ENCODE measurements at places on chromosomes 4 and X. TPM values are rescaled to one million over a fixed set of nuclear protein-coding genes. Genes with fewer than 3 reads are reported as not detected.
A peak's percentile ranks its signal among the peaks of the same experiment; 100 is the strongest.

DNA sequence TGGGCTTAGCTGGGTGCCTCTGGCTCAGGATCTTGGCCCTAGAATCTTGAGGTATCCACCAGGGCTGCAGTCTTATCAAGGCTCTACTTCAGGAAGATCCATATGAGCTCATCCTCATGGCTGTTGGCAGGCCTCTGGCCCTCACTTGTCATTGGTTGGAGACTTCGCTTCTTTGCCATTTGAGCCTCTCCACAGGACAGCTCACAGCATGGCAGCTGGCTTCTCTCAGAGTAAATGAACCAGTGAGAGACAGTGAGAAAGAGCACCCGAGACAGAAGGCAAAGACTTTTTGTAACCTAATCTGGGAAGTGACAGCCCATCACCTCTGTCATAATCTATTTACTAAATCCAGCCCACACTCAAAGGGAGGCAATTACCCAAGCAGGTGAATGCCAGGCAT is 236.8 kb downstream of the GPAT3 start:
- H3K4me3 ChIP-seq: no peak overlapping the region
- H3K4me1 ChIP-seq: no peaks in the 10 kb centered on the region
- no peak overlapping the region for H3K27ac ChIP-seq
- H3K36me3 ChIP-seq: no peaks in the 10 kb centered on the region
- H3K27me3 ChIP-seq: no peaks in the 10 kb centered on the region

GRCh38 chrX:41689711-41690110 is 938 bp downstream of the GPR34 start:
- H3K36me3 ChIP-seq: no peaks in the 10 kb centered on the region
- no peaks in the 10 kb centered on the region for H3K4me1 ChIP-seq
- no peak overlapping the region for H3K4me3 ChIP-seq

DNA sequence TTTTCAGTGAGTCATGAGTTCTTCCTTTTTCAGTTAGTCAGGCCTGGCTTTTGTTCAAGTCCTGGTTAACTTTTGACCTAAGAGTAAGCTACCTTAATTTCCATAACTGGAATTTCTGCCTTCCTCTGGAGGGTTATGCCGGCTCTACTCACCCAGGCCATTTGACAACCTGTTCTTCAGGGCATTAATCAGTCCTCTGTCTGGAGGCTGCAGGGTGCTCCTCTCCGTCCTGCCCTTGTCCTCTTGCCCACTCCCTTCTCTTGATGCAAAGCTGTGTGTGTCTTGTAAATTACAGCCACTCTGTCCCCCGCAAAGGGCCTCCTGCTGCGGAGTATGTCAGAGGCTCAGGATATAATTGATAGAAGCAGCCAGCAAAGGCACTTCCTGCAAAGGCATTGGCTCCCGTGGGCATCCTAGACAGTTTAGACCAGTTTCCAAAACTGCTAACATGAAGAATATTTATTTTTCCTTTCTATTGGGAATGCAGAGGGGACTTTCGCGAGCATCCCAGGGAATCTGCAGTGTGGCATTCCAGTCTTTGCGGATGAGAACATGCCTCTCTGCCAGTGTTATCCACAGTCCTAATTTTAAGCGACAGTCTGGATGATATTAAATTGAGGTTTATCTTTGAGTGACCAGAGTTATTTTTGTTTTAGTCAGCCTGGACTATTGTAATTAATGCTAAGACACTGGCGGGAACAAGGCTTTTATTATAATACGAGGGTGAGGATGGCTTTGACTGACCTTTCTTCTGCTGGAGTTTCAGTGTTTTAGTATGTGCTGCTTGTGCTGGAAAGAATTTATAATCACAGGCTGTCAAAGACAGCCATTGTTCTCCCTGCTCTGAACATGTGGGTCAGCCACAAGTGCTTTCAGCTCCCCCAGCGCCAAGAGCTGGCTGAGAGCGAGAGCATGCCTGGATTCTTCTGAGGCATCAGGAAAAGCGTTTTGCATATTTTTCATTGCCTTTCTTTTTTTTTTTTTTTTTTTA is 74.2 kb downstream of the LIMCH1 start:
- H3K4me1 ChIP-seq: peaks cover 14% of the 10 kb centered on the region
- H3K27me3 ChIP-seq: no peaks in the 10 kb centered on the region
- H3K4me3 ChIP-seq: no peak overlapping the region
- peak overlapping the region; percentile 44 for H3K27ac ChIP-seq
- H3K36me3 ChIP-seq: no peaks in the 10 kb centered on the region

GRCh38 chr4:139873111-139873860 is 207.7 kb downstream of the MGST2 start:
- peaks cover 12% of the 10 kb centered on the region for H3K4me1 ChIP-seq
- H3K27me3 ChIP-seq: no peaks in the 10 kb centered on the region
- H3K27ac ChIP-seq: no peak overlapping the region
- DNase-seq: no peak

DNA sequence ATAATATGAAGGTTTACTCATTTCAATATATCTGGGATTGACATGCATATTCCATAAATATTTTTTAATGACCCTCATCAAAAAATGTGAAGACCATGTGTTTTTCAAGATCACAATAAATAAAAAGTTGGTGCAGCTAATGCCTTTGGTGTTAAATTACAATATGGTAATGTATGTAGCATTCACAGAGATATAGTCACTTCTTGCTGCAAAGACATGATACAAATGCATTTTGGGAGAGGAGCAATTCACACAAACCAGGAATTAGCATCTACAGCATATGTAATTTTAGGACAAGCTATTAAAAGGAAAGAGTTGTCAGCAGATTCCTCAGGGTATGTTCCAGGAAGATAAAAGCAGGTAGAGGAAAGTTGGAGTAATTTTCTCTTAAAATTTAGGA is 734.5 kb upstream of the HTR2C start:
- DNase-seq: no peak
- no peaks in the 10 kb centered on the region for H3K27me3 ChIP-seq
- H3K36me3 ChIP-seq: no peaks in the 10 kb centered on the region
- H3K4me1 ChIP-seq: no peaks in the 10 kb centered on the region

DNA sequence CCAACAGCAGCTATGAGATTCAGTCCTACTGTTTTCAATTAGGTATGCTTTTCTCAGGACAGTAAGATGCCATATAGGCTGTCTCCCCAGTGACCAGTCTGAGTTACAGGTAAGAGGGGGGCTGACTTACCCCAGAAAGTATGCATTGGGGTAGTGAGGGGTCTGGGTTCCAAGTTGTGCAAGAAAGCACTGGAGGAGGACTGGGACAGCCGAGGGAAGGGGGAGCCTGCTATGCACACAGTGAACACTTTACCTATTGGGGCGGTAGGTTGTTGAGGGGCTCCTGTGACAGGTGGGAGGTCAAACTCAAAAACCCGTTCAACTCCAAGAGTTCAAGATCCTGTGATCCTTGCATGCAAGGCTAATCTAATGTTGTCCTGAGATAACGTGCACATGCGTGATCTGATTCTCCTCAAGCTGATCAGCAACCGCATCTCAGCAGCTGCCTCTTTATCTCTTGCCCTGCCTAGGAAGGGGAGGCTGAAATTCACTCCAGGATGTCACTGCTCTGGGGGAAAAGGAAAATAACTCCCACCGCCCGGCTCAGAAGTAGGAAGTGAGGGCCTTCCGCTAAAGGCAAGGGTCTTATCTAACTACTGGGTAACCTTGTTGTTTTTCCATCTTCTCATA is 108.8 kb upstream of the KIT start:
- DNase-seq: no peak
- H3K27ac ChIP-seq: no peak overlapping the region
- no peaks in the 10 kb centered on the region for H3K27me3 ChIP-seq
- no peaks in the 10 kb centered on the region for H3K4me1 ChIP-seq
- no peaks in the 10 kb centered on the region for H3K36me3 ChIP-seq

GRCh38 chrX:131837325-131837724 is 185.8 kb upstream of the STK26 start:
- H3K27me3 ChIP-seq: peaks cover 9% of the 10 kb centered on the region
- H3K36me3 ChIP-seq: no peaks in the 10 kb centered on the region

DNA sequence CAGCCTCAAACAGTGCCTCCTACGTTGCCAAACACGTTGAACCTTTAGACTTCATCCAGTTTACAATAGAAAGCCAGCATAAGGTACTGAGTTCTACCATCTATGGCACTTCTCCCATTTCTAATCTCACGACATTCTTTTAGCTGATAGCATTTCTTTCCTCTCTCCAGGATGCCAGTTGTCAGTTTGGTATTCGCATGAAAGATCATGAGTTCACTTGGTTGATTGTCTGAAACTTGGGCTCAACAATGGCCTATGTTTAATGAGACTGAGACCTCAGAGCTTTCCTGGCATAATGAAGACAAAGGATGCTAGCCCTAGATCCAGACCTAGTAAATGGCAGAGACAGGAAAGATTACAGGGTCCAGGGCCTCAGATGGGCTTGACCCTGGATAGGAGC is 69.2 kb upstream of the SPRY1 start:
- H3K4me3 ChIP-seq: no peak overlapping the region
- no peaks in the 10 kb centered on the region for H3K36me3 ChIP-seq
- no peak for DNase-seq
- H3K27me3 ChIP-seq: no peaks in the 10 kb centered on the region

GRCh38 chr4:136526517-136526916 is 1005.8 kb downstream of the PCDH18 start:
- no peaks in the 10 kb centered on the region for H3K27me3 ChIP-seq
- DNase-seq: no peak
- no peaks in the 10 kb centered on the region for H3K36me3 ChIP-seq
- H3K4me3 ChIP-seq: no peak overlapping the region
- H3K4me1 ChIP-seq: no peaks in the 10 kb centered on the region

DNA sequence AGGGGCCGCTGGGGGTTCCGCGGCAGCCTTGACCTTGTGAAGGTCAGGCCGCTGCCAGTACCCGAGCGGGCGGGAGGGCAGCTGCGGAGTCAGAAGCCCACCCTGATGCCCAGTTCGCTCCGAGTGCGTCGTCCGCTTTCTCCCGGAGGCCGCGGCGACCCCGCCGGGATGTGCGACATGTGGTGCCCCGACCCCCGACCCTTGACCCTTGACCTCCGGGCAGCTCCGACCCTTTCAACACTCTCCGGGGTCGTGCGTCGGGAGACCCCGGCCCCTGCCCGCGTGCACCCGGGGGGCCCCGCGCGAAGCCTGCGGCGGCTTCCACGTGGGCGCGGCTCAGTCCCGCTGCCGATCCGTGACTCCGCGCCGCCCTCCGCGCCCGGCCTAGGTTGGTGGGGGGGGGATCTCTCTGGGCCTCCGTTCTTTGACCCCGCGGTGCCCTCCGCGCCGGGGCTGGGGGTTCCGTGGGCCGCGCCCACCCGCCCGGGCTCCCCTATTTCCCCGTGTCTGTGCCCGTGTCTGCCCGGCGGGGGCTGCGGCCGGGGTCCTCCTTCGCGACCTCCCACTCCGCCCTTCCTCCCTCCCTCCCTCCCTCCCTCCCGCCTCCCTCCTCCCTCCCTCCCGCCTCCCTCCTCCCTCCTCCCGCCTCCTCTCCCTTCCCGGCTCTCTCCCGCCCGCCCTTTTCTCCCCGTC is 609 bp upstream of the SLC25A6 start:
- H3K4me3 ChIP-seq: peak overlapping the region; percentile 96
- no peaks in the 10 kb centered on the region for H3K27me3 ChIP-seq
- DNase-seq: peak; percentile 83
- peaks cover 46% of the 10 kb centered on the region for H3K4me1 ChIP-seq
- H3K27ac ChIP-seq: peak overlapping the region; percentile 99

DNA sequence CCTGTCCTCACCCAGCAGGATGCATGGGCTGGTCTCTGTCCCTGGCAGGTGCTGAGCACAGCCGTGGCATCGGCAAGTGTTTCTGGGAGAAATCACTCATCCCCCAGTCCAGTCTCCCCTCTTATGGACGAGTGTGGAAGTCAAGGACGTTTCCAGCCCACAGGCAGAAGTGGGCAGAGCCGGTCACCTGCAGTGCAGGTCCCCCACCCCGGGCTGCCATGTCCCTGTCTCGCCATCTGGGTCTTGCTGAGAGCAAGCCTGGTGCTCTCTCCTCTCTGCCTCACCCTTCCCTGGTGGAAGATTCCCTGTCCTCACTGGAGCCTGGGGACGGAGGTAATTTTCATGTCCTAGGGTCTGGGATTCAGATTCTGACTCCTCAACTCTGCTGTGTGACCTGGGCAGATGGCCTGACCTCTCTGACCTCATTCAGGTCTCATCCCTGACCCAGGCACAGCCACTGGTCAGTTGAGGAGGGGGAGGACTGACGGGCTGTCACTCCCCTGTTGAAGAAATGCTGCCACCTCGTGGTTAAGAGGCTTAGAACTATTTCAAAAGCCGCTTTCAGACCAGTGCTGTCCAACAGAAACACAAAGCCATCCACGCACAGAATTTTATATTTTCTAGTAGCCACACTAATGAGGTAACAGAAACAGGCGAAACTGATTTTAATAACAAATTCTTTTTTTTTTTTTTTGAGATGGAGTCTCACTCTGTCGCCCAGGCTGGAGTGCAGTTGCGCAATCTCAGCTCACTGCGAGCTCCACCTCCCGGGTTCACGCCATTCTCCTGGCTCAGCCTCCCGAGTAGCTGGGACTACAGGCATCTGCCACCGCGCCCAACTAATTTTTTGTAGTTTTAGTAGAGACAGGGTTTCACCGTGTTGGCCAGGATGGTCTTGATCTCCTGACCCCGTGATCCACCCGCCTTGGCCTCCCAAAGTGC is 1.8 kb downstream of the CPZ start:
- H3K36me3 ChIP-seq: no peaks in the 10 kb centered on the region
- no peak overlapping the region for H3K27ac ChIP-seq
- no peaks in the 10 kb centered on the region for H3K4me1 ChIP-seq
- DNase-seq: no peak

DNA sequence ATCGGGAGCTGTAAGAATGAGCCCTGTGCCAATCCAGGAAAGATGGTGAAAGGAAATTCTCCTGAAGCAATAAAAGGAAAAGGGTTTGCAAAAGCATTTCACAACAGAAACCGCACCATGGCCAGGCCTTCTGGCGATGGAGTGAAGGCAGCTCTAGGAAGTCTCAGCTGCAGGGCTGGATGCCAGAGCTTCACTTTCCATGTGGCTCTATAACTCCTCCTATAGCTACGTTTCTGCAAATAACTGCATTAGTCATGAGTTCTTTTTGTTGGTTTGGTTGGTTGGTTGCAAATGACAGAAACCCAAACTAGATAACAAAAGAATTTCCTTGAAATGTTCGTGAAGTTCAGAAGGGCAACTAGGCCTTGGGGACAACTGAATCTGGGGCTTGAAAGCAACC is 84.6 kb downstream of the RELL1 start:
- no peaks in the 10 kb centered on the region for H3K4me1 ChIP-seq
- H3K27me3 ChIP-seq: no peaks in the 10 kb centered on the region
- H3K27ac ChIP-seq: no peak overlapping the region
- DNase-seq: no peak

GRCh38 chr4:119788349-119789266 is 160.0 kb upstream of the PDE5A start:
- H3K4me3 ChIP-seq: no peak overlapping the region
- H3K27me3 ChIP-seq: no peaks in the 10 kb centered on the region
- H3K27ac ChIP-seq: no peak overlapping the region
- no peaks in the 10 kb centered on the region for H3K4me1 ChIP-seq
- no peaks in the 10 kb centered on the region for H3K36me3 ChIP-seq

- no peaks in the 10 kb centered on the region for H3K36me3 ChIP-seq
- H3K4me1 ChIP-seq: no peaks in the 10 kb centered on the region
- no peak overlapping the region for H3K4me3 ChIP-seq
- no peak overlapping the region for H3K27ac ChIP-seq
- DNase-seq: no peak
Observed at GRCh38 chrX:1542994-1543725, 6.2 kb upstream of the P2RY8 start.

TMEM47 gene
- total RNA-seq: 17.3 TPM

DGKK gene
- not detected for total RNA-seq

CXXC4 gene
- total RNA-seq: 0.15 TPM

ENPEP gene
- total RNA-seq: 1.4 TPM

GYG2 gene
- 0.52 TPM for total RNA-seq

MAD2L1 gene
- 1.2 TPM for total RNA-seq

FGF5 gene
- not detected for total RNA-seq

VSIG4 gene
- total RNA-seq: 13.4 TPM

SASH3 gene
- 1.8 TPM for total RNA-seq

All from psoas muscle (tissue), 8 donors.